ENCODE measurements at places on chromosomes 6 and 20. TPM values are rescaled to one million over a fixed set of nuclear protein-coding genes. Genes with fewer than 3 reads are reported as not detected.

- no peak for DNase-seq
Measured at GRCh38 chr20:51886341-51886740, 84.0 kb upstream of the SALL4 start.

- DNase-seq, result no peak
Measured at GRCh38 chr20:34179637-34180360, 61.4 kb upstream of the ASIP start.

GRCh38 chr6:104421650-104422049 lies 438.1 kb downstream of the HACE1 start:
- peak; percentile 31 for DNase-seq

Gene TRIM15
- not detected for polyA plus RNA-seq

Gene SLCO4A1
- 0.36 TPM for polyA plus RNA-seq

Measured in SK-N-SH (cell line).